ENCODE measurements at places on chromosomes 1 and 21.

GRCh38 chr1:167620002-167620401, 10.0 kb upstream of the RCSD1 start:
- peak; percentile 43 for DNase-seq

DNA sequence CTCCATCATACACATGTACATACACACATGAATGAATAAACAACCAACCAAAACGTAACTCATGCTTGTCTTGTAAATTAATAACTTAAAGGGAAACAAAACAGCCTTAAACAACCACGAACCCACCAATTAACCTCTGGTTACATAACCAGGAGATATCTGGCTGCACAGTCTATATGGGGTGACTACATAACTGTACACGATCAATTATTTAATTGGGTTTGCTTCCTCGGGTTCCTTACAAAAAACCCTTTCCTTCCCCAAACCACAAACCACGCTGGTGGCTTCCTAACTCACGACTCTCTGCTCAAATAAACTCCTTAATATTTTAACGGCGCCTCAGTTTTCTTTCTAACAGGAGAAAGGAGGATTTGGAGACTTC, 744 bp downstream of the ZNF670 start:
- peak; percentile 10 for DNase-seq

DNA sequence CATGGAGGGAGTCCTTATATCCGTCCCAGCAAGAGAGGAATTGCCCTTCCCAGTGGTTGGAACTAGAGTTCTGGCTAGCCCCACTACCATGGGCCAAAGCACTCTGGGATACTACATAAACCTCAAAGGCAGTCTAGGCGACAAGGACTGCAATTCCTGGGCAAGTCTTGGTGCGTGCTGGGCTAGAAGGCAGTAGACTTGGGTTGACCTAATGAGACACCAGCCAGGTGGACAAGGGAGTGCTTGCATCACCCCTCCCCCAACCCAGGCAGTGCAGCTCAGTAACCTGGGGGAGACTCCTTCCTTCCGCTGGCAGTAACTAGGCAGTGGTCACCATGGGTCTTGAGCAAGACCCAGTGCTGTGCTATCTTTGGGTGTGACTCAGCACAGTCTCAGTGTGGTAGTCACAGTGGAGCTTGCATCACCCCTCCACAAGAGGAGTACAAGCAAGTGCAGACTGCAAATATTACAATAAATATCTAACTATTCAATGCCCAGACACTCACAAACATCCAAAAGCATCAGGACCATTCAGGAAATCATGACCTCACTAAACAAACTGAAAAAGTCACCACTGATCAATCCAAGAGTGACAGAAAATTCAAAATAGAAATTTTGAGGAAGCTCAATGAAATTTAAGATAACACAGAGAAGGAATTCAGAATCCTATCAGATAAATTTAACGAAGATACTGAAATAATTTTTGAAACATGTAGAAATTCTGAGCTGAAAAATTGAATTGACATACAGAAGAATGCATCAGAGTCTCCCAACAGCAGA, 84.7 kb upstream of the LYPLAL1 start:
- peak; percentile 98 for DNase-seq

GRCh38 chr1:241834733-241835377, 13.1 kb upstream of the EXO1 start:
- peak; percentile 62 for DNase-seq

GRCh38 chr1:51705035-51705434, 88.1 kb downstream of the OSBPL9 start:
- no peak for DNase-seq

DNA sequence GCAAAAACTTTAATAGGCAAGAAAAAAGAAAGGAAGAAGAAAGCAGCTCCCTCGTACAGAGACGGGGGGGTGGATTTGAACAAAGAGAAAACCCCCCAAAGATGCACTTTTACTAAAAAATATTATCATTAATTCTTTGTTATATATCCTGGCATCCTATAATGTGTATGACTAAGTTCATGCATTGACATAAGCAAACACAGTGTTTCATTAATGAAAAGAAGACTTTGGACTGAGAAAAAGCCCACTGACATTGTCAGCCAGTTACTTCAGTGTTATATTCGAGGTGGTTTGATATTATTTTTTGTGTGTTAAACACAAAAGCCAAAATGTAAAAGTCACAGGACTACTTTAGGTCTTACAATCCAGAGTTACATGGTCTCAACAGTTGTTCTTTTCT, 110.1 kb upstream of the DPYD start:
- DNase-seq, result no peak

GRCh38 chr1:70442490-70442889, 31.4 kb downstream of the CTH start:
- DNase-seq, result no peak

DNA sequence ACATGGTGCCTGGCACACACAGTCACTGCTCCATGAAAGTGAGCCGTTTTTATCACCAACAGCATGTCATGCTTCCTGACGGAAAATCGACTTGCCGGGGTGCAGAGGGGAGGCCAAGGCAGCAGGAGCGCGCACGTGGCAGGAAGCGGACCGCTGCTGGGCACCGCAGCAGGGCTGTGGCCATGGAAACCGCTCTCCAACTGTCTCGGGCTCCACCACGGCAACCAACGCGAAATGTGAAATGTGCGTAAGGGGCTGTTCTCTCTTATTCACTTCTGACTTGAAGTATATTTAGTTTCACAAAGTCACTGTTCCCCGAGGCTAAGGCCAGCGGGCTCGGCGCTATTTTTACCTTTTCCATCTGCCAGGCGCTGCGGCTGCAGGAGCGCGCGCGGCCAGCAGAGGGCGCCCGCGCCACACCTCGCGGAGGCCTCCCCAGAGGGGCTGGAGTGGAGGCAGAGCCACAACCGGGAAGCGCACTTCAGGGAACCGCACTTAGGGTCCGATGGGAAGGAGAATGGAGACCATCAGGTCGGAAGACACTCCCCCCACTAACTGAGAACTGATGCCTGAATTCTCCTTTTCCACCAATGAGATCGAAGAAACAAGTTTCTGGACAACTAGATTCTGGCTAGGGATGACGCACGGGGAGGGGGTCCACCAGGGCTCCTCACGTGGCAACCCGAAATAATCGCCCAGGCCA, 19.7 kb downstream of the RCC2 start:
- peak; percentile 57 for DNase-seq

DNA sequence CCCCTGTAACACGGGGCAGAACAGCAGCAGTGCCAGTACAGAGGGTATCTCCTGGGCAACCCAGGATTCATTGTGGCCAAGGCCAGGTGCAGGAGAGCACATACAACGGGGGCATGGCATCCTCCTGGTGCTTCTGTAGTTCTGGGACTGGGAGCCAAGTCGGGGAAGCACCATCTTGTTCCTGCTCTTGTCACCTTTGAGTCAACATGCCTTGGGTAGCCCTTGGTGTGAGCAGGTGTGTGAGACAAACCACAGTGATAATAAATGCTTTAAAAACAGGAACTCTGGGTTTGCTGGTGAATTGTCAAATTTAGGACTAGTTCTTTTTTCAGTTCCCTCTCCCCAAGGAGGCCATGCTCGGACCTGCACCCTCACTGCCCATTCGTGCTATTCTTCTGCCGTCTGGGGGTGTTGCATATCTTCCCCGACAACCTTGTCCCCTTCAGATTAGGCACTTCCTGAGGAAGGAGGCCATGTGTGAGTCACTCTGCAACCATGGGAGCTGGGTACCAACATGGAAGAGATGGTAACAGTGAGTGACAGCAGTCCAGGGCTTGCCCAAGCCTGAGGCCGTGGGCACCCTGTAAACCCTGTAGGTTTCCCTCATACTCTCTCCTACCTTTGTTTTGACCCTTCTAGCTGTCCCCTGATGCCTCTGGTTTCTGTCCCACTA, 150.2 kb downstream of the GRIK3 start:
- DNase-seq, result no peak

- no peak for DNase-seq
Measured at GRCh38 chr1:183390561-183390960, 27.6 kb downstream of the NMNAT2 start.

GRCh38 chr1:94544706-94545490, 3.3 kb upstream of the F3 start:
- peak; percentile 87 for DNase-seq

- peak; percentile 14 for DNase-seq
Measured at GRCh38 chr1:183472488-183473216, at the start of gene SMG7. Gene SMG7, plus strand, starts transcription at chr1:183472499. Its CDS starts 122 bp downstream, at chr1:183472621.

- DNase-seq, result peak; percentile 30
Measured at GRCh38 chr1:95116580-95117206, 462 bp upstream of the TLCD4 start.

- DNase-seq, result no peak
Measured at GRCh38 chr1:106698660-106699059, 357.8 kb upstream of the PRMT6 start.

GRCh38 chr1:6352138-6352563, 41.4 kb downstream of the ACOT7 start:
- no peak for DNase-seq

- DNase-seq, result peak; percentile 41
Measured at GRCh38 chr1:204418174-204419063, 6.8 kb upstream of the PPP1R15B start.

DNA sequence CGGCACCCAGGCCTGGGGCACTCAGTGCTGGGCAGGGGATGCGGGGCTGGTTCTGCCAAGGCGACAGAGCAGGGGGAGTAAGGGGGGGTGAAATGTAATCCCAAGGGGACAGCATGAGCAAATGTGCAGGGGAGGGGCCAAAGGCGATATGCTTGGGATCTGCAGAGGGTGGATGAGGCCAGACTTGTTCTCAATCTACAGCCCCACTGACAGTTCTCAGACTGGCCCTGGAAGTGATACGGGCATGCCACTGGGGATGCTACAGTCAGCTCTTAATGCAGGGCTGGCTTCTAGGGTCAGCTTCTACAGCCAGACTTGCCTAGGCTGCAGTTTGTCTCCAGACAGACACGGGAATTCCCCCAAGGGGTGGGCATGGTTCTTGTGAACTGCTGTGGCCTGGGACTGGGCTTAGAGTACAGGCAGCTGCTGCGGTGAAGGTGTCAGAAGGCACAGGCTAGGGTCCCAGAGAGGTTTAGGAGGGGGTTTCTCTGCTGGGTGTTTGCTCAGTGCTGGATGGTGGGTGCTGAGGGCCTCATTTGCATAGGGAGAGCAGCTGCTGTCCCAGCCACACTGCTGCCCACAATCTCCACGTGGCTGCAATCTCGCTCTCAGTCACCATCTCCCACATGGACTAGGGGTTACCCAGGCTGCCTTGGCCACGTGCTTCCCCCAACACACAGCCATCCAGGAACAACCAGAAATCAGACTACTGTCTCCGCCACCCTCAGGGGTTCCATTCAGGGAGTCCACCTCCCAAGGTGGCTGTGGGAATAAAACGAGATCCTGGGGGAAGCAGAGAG, 190.1 kb downstream of the HIVEP3 start:
- no peak for DNase-seq

- no peak for DNase-seq
Measured at GRCh38 chr1:163823017-163823416, 501.3 kb downstream of the NUF2 start.

DNA sequence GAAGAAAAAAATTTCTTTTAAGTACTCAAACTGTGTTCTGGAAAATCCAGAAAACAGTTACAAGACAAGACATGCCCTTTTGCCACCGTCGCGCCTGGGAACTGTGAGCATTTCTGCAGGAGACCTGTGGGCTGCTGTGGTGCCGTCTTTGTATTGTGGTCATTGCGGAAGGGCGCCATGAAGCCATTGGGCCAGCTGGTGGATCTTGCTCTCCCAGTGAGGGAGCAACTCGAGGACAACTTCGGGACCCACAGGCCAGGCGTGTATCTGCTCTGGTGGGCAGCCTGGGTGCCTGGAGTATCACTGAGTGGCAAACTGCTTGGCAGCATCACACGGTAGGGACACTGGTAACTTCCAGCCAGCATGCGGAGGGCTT, 3.8 kb upstream of the THEMIS2 start:
- no peak for DNase-seq

GRCh38 chr1:26556111-26556510, 26.6 kb downstream of the RPS6KA1 start:
- DNase-seq, result no peak

DNA sequence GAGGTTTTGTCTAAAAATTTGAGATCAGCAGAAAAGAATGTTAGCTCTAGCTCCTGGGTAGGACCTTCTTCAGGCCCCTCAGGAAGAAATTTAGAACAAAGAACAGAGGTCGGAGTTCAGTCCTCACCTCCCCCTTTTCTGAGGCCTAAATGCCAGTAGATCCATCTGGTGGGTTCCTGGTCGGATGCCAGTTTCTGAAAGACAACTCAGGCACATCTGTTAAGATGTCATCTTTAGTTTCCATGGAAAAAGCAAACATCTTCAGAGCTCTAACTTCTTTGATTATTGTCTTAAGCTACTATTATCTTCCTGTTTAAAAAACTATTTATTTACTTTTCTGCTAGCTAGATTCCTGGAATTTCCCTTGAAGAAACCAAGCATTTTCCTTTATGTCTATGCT, 37.1 kb upstream of the USP25 start:
- DNase-seq, result no peak

DNA sequence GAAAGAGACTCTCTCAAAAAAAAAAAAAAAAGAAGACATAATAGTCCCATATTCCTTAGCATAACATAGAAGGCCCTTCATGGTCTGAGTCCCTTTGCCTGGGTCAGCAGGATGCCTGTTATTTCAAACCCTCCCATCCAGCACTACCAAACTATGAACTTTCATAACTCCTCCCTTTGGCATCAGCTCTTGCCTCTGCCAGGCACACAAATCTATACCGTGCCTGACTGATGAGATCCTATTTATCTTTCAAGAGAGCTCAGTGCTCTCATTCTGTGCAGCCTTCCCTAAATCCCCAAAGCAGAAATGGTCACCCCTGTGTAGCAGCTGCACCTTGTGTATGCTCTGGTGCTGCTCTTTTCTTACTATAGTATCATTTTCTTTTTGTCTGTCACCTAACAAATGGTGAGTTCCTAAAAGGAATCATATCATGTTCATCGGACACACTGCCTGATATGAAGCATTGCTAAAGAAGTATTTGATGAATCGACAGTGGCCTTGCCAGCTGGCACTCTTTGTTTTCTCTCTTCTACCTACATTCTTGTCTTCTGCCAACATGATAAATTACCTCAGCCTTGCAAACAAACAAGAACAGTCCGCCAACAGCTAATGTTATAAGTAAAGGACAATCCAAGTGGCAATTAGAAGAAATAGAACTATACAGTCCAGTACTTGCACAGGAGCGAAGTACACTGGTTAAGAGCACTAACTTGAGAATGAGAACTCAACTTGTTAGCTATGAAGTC, 29.9 kb downstream of the FMO4 start:
- DNase-seq, result no peak

DNA sequence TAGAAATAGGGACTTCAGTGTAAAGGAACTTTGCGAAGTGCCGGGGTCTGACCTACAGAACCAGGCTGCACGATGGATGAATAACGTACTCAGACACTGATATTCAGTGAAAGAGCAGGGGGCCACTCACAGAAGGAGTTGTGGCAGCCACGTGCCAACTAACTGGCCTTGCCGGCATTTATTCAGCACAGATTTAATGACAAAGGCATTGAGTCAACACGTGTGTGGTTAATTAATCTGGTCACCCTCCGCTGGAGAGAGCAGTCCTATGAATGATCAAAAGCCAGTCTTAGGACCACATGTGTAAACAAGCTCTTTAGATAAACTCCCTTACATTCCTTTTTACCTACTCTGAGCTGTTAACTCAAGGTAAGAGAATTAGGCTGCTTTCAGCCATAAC, 6.2 kb upstream of the B3GALT2 start:
- no peak for DNase-seq

- no peak for DNase-seq
Measured at GRCh38 chr1:177746155-177746554, 223.7 kb downstream of the SEC16B start.

- DNase-seq, result no peak
Measured at GRCh38 chr1:159821171-159821867, 5.4 kb upstream of the SLAMF8 start.

Measured in fibroblast of pulmonary artery (primary cell).